ENCODE measurements at places on chromosomes 16 and 17. TPM values are rescaled to one million over a fixed set of nuclear protein-coding genes. Genes with fewer than 3 reads are reported as not detected.

GRCh38 chr17:54945671-54946070, 22.8 kb downstream of the COX11 start:
- ATAC-seq = no peak

DNA sequence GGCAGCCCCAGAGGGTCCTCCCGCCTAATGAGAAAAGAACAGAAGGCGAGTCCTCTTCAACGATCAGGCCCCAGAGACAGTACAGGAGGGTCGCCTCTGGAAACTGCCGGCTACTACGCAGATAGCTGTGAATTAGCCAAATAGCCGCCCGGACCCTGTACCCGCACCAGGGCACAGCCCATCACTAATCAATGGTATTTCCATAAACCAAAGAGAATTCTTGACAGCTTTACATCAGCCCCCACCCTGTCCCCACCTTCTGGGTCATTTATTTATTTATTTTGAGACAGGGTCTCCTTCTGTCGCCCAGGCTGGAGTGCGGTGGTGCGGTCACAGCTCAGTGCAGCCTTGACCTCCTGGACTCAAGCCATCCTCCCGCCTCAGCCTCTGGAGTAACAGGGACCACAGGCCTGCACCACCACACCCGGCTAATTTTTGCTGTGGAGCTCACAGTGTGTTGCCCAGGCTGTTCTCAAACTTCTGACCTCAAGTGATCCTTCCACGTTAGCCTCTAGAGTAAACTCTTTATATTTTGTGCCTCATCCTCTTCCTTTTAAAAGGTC, 805 bp upstream of the CLCN7 start:
- ATAC-seq = no peak

- ATAC-seq = peak; percentile 73
Observed at GRCh38 chr17:54992797-54993639, 24.5 kb downstream of the STXBP4 start.

DNA sequence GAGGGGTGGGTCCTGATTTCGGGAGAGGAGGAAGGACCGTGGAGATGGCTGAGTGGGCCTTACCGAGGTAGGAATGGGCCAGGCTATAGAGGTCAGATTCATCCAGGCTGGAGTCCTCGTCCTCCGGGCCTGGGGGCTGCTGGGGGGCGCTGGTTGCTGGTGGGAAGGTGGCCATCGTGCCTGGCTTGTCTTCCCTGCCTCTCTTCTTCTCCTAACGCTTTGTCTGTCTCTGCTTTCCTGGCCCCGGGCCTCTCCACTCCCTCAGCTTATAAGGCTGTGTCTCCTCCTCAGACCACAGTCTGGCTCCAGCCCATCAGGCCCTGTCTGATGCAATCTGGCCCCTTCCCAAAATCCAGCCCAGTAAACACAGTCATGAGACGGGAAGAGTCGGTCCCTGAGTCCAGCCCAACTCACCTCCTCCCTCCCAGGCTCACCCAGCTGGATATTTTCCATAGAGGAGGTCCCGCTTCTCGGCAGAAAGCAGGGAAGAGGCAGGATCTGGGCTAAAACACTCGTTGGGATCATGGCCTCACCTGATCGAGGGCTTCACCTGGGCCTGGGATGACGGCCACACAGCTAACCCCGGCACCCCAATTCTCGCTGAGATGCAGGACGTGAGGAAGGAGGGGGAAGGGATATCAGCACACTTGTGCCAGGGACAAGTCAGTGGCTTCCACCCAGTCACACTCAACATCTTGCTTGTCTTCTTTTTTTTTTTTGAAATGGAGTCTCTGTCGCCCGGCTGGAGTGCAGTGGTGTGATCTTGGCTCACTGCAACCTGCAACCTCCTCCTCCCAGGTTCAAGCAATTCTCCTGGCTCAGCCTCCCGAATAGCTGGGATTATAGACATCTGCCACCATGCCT, at the start of gene NUPR1:
TSS of gene NUPR1 (minus strand) at position 242 of the 864 bp plus-strand sequence. CDS start at position 175, 67 bp downstream.
- ATAC-seq = peak; percentile 90

GRCh38 chr17:64507413-64507782, 621 bp downstream of the CEP95 start:
- peak; percentile 21 for ATAC-seq

DNA sequence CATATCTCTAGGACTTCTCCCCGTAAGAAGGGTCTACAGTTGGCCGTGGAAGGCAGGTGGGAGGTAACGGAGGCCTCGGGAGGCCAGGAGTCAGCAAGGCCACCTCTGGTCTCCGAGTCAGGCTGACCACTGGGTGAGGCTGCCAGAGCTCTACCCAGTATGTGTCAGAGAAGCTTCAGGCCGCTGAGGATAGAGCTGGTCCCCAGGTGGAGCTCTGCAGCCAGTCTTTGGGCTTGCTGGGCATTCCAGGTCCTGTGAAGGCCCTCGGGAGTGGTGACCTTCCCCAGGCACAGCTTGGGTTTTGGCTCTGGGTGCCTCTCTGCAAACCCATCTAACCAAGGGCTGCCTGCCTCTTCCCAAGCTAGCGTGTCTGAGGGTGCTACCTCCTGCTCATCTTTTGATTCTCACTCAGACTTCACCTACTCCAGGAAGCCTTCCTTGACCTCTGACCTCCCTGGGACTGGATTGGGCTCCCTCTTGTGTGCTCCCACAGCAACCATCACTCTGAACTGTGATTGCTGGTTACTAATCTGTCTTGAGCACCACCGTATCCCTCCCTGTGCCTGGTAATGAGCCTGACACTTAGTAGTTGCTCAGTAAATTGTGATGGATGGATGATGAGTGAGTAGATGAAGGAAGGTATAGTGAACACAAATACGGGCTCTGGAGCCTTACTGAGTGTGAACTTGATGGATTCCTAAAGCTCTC, 22.3 kb downstream of the RHBDL3 start:
- ATAC-seq = no peak

GRCh38 chr16:27461483-27462171, 59.7 kb downstream of the IL21R start:
- no peak for ATAC-seq

DNA sequence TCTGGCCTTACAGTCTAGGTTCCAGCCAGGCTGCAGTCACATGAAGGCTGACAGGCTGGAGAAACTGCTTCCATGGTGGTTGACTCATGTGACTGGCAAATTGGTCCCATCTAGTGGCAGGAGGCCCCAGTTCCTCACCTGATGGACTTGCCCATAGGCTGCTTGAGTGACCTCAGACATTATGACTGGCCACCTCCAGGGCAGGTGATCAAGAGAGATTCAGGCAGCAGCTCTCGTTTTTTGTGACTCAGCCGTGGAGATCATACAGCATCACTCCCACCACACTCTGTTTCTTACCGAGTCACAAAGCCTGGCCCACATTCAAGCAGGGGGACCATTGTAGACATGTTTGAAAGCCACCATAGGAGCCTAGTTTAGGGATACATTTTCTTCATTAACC, 34.5 kb downstream of the SIAH1 start:
- ATAC-seq = peak; percentile 52

- ATAC-seq = no peak
Observed at GRCh38 chr16:70680495-70681381, 5.1 kb downstream of the MTSS2 start.

DNA sequence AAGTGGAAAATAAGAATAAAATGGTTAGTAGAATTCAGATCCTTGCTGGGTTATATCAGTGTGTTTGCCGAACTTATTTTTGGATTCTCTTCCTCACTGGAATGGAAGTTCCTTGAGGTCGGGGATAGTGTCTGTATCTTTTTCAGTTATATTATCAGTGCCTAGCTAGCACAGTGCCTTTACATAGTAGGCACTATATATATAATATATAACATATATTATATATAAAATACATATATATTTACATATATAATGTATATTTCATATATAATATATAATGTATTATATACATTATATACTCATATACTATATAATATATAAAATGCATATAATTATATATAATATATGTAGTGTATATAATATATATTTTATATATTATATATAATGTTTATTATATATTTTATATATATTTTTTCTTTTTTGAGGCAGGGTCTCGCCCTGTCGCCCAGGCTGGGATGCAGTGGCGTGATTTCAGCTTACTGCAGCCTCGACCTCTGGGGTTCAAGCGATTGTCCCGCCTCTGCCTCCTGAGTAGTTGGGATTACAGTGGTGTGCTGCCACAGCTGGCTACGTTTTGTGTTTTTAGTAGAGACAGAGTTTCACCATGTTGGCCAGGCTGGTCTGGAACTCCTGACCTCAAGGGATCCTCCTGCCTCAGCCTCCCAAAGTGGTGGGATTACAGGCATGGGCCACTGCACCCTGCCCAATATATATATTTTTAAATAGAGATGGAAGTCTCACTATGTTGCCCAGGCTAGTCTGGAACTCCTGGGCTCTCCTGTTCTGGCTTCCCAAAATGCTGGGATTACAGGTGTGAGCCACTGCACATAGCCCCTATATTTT, 3.2 kb downstream of the NFATC3 start:
- no peak for ATAC-seq

- no peak for ATAC-seq
Observed at GRCh38 chr16:8237452-8237851, 352.9 kb downstream of the TMEM114 start.

GRCh38 chr17:55450232-55450825, 28.7 kb upstream of the MMD start:
- ATAC-seq = no peak

DNA sequence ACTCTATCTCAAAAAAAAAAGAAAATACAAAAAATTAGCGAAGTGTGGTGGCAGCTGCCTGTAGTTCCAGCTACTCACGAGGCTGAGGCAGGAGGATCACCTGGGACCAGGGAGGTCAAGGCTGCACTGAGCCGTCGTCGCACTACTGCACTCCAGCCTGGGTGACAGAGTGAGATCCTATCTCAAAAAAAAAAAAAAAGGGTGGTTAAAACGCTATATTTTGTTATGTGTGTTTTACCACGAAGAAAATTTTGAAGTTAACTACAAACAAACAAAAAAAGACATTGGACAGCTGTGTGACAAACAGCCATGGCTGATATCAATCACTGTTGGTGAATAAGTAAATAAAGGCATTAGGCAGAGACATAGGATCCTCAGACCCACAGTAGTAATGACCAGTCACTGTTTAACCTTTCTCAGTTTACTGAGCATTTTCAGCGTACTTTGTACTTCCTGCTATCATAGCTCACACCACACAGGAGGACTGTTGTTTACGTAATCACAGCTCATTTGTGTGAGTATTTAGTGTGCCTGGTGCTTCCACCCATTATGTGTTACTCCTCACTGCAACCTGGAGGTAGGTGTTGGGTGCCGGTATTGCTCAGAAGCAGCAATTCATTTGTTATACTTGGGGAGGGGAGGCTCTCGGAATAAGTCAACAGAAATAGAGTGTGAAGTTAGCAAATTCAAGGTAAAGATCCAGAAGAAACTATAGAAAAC, 55.4 kb downstream of the COPRS start:
- peak; percentile 62 for ATAC-seq

- ATAC-seq = no peak
Observed at GRCh38 chr16:50756473-50756872, 14.6 kb downstream of the CYLD start.

DNA sequence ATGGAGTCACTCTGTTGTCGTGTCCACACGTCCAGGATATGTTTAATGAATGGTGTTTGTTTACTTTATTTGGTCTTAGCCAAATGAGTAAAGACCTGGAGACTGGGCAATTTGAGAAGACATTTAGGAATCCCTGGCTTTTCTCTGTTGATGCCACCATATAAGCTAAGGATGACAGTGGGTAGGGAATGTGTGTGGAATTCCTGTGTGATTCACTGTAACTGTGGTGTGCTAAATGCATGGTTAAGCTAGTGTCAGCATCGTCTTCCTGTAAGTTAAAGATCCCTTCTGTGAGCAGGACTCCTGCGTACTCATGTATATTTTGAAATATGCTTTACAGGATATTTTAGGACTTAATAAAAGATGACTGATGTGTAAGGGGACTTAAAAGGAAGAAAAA, 26.4 kb downstream of the GOSR1 start:
- no peak for ATAC-seq

GRCh38 chr17:596763-597644, 117.6 kb downstream of the VPS53 start:
- peak; percentile 82 for ATAC-seq

- ATAC-seq = peak; percentile 98
Observed at GRCh38 chr16:23629516-23629915, 11.6 kb downstream of the PALB2 start.

RAMP2 gene
- total RNA-seq = 4.5 TPM

PRAC1 gene
- not detected for total RNA-seq

MYH11 gene
- total RNA-seq = 21.6 TPM

All from esophagus mucosa (tissue), 1 donor.